PC-3 (cell line): ENCODE measurements at places on chromosomes 12 and 14.

- no peaks in the 10 kb centered on the region for H3K27me3 ChIP-seq
- DNase-seq = no peak
- no peak overlapping the region for H3K4me3 ChIP-seq
- H3K36me3 ChIP-seq = no peaks in the 10 kb centered on the region
- peaks cover 6% of the 10 kb centered on the region; the same call in 1 of the 2 replicates for H3K4me1 ChIP-seq
These were observed 255.8 kb downstream of the CCDC91 start for GRCh38 chr12:28446031-28446430.

DNA sequence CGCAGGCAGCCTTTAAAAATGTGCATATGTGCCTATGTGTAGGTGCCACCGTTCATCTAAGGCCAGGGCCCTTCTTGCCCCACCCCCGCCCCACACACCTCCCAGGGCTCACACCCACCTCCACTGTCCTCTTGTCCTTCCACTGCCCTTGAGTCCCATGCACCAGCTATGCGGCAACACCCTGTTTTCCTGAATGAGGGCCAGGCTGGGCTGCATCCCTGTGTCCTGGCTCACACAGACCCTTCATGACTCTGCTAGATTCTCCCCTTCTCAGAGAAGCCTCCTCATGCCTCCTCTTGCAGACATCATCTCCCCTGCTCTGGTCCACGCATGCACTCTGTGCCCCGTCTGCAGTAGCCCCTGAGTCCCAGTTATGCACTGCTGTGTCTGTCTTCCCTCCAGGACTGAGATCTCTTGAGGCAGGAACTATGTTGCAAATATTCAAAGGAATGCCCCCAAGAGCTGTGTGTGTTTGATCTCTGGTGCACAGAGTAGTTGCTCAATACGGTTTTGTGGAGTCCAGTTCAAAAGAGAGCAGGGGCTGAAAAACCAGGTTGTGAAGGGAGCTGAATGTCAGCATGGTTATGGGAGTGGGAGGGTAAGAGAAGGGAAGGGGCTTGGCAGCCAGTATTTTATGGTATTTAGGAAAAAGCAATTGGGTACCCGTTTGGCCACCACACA, 47.3 kb upstream of the ESRRB start:
- peaks cover 37% of the 10 kb centered on the region for H3K27me3 ChIP-seq
- DNase-seq = no peak
- no peak overlapping the region for H3K4me3 ChIP-seq

DNA sequence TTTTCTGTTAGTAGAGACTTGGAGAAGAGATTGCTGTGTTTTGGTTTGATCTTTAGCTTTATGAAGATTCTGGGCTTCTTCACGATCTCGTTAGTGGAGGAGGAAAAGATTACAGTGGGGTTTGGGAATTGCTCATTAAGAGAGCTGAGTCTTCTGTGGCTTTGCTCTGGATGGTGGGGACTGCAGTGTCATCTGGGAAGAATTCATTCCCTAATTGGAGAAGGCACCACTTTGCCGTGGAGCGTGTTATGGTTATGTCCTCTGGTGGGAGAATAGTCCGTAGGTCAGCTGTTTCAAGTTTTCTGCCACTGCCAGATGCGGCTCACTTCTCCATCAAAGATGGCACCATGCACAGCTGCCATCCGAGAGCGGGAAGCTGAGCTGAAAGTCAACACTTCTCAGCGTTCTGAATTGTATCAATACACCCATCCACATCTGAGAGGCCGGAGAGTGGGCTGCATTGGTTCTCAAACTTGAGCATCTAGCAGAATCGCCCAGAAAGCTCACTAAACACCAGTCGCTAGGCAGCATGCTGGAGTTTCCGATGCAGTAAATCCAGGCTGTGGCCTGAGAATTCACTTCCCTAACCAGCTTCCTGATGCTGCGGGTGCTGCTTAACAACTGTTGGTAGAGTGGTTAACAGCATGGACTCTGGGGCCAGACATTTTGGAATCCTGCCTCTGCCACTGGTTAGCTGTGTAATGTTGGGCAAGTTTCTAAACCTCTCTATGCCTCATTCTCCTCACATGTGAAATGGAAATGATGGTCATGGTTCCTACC, 117.8 kb downstream of the PLXNC1 start:
- H3K36me3 ChIP-seq = no peaks in the 10 kb centered on the region
- DNase-seq = no peak
- no peak overlapping the region for H3K27ac ChIP-seq
- H3K4me3 ChIP-seq = no peak overlapping the region
- H3K27me3 ChIP-seq = no peaks in the 10 kb centered on the region

GRCh38 chr12:104568935-104569334, 112.2 kb downstream of the CHST11 start:
- DNase-seq = no peak
- H3K27me3 ChIP-seq = no peaks in the 10 kb centered on the region
- H3K4me3 ChIP-seq = no peak overlapping the region
- peaks cover 3% of the 10 kb centered on the region; the same call in 1 of the 2 replicates for H3K36me3 ChIP-seq
- H3K27ac ChIP-seq = no peak overlapping the region

- peak overlapping the region; percentile 87 for H3K4me3 ChIP-seq
- peak; percentile 97 for DNase-seq
- peaks cover 15% of the 10 kb centered on the region for H3K4me1 ChIP-seq
- no peaks in the 10 kb centered on the region for H3K36me3 ChIP-seq
- peaks cover 10% of the 10 kb centered on the region; the same call in 1 of the 2 replicates for H3K27me3 ChIP-seq
These were observed 45.2 kb downstream of the NOC4L start for GRCh38 chr12:132189378-132190011.

DNA sequence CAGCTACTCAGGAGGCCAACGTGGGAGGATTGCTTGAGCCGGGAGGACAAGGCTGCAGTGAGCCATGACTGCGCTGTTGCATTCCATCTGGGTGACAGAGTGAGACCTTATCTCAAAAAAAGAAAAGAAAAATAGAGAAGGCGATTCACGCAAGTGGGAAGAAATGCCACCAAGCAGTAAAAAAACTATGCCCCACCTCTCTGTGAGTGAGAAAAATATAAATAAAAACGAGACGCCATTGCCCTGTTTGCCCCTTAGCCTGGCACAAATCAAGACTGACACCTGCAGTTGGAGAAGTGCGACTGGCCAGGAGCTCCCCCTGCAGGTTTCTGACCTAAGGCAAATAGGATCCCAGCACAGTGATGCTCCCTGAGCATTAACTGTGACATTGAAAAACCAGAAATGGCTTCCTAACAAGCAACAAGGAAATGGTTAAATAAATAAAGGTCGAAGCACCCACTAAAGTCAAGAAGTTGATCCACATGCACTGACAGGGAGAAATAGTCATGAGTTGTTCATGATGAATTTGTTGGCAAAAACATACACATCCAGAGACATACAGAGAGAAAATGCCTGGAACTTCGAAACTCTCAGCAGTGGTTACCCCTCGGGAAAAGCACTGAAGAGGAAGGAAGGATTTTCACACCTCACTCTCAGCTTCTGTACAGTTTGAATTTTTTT, 21.1 kb downstream of the GSC start:
- DNase-seq = peak; percentile 42
- peaks cover 7% of the 10 kb centered on the region; the same call in 1 of the 2 replicates for H3K27me3 ChIP-seq
- no peaks in the 10 kb centered on the region for H3K4me1 ChIP-seq

- DNase-seq = peak; percentile 44
- H3K27me3 ChIP-seq = no peaks in the 10 kb centered on the region
- no peaks in the 10 kb centered on the region for H3K36me3 ChIP-seq
These were observed 775 bp downstream of the GABARAPL1 start for GRCh38 chr12:10213168-10214135.

GRCh38 chr14:105213361-105213760, 32.2 kb upstream of the NUDT14 start:
- no peak overlapping the region for H3K27ac ChIP-seq
- no peaks in the 10 kb centered on the region for H3K27me3 ChIP-seq
- H3K4me1 ChIP-seq = no peaks in the 10 kb centered on the region
- DNase-seq = no peak

DNA sequence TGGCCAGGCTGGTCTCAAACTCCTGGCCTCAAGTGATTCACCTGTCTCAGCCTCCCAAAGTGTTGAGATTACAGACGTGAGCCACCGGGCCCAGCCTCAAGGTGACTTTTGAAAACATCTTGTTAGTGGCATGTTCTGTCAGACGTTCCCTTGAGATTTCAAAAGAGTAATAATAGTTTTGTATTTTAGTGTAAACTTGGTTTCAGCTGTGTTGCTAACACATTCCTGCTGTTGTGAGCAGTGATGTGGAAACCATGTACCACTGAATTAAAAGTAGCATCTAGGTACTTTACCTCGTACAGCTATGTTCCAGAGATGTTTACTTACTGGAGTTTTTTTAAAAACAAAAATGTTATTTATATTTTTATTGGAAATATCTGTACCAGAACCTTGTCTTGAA, 111.3 kb downstream of the AEBP2 start:
- no peaks in the 10 kb centered on the region for H3K36me3 ChIP-seq
- no peak overlapping the region for H3K27ac ChIP-seq
- no peak for DNase-seq

DNA sequence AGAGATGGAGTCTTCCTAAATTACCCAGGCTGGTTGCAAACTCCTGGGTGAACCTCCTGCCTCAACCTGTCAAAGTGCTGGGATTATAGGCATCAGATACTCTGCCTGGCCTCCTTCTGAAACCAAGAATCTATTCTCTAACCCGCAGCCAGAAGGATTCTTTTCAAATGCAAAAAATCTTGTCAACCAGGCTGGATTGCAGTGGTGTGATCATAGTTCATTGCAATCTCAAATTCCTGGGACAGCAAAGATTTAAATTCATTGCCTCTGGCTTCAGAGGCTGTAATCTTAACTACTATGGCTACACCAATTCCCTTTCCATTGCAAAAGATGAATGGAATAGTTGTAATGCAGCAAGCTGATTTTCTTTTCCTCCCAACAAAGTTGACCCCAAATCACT, 106.3 kb upstream of the TBX3 start:
- no peaks in the 10 kb centered on the region for H3K36me3 ChIP-seq
- DNase-seq = no peak
- no peaks in the 10 kb centered on the region for H3K4me1 ChIP-seq

GRCh38 chr14:20970983-20971704, 15.9 kb downstream of the RNASE2 start:
- peaks cover 22% of the 10 kb centered on the region; the same call in 1 of the 2 replicates for H3K27me3 ChIP-seq
- no peak overlapping the region for H3K27ac ChIP-seq
- no peaks in the 10 kb centered on the region for H3K36me3 ChIP-seq
- peaks cover 9% of the 10 kb centered on the region for H3K4me1 ChIP-seq
- peak overlapping the region; percentile 77 for H3K4me3 ChIP-seq
- DNase-seq = peak; percentile 89

- no peaks in the 10 kb centered on the region for H3K4me1 ChIP-seq
- no peak overlapping the region for H3K4me3 ChIP-seq
- H3K27me3 ChIP-seq = no peaks in the 10 kb centered on the region
- no peak for DNase-seq
- no peaks in the 10 kb centered on the region for H3K36me3 ChIP-seq
These were observed 706 bp downstream of the CRACR2A start for GRCh38 chr12:3752096-3752709.

DNA sequence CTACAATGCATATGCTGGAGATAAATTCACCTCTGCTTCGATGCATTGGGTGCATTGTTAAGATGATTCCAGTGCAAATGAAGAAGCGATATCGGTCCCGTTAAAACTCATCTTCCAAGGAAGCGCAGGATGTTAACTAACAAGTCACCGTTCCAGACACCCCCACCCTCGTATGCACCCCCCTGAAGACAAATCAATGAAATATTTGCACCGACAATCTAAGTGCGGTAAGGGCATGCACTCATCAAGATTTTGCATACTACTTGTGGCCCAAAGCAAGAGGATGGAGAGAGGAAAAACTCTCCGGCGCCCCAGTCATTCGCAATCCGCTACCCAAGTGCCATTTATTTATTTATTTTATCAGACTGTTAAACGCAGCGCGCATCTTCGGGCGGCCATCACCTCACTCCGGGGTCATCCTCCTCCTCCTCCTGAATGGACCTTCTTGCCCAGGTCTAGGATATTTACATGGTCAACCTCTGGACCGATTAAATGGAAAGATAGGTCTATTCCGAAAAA, 1.2 kb downstream of the NOVA1 start:
- H3K4me1 ChIP-seq = no peaks in the 10 kb centered on the region
- H3K4me3 ChIP-seq = peak overlapping the region; percentile 86
- no peak overlapping the region for H3K27ac ChIP-seq
- H3K27me3 ChIP-seq = peaks cover 43% of the 10 kb centered on the region

DNA sequence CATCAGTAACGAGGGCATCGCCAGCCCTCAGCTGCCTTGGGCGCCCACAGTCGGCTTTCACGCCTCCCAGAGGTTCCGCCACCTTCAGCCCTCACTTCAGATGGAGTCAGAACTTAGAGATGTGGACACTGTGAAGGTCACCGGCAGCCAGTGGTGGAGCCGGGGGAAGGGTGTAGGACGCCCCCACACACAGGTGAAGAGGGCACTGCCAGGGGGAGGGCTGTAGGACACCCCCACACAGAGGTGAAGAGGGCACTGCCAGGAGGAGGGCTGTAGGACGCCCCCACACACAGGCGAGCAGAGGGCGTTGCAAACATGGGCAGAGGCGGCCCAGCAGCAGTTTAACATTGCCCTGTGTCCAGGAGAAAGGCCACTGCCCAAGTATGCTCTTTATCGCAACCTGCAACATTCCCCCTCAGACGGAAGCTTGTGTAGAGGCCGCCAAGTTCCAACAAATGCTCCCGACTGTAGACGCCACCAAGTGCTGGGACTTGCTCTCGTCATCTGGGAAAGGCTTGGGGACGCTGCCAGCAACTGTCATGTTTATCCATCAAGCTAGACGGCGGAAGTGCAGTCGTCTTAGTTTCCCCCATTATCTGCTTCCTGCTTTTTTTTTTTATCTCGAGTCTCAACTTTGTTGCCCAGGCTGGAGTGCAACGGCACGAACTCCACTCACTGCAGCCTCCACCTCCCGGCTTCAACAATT, 4.9 kb upstream of the ANKLE2 start:
- peak overlapping the region; percentile 32; the same call in 1 of the 2 replicates for H3K27ac ChIP-seq
- no peaks in the 10 kb centered on the region for H3K27me3 ChIP-seq
- DNase-seq = peak; percentile 40
- peaks cover 17% of the 10 kb centered on the region for H3K4me1 ChIP-seq
- no peak overlapping the region for H3K4me3 ChIP-seq
- H3K36me3 ChIP-seq = peaks cover 20% of the 10 kb centered on the region; the same call in 1 of the 2 replicates

DNA sequence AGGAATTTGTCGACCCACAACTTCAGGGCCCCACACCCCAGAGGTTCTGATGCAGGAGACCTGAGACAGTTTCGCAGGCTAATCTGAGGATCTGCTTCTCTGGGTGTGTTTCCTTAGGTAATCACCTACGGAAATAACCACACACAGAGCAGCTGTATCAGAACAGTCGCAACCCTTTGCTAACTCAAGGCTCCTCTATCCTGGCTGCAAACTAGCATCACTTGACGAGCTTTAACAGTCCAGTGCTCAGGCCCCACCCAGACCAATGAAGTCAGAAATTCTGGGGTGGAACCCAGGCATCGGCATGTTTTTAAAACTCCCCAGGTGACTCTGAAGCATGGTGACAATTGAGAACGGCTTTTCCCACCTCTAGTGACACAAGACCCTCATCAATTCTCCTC, 20.7 kb downstream of the SLC7A7 start:
- DNase-seq = no peak
- no peaks in the 10 kb centered on the region for H3K36me3 ChIP-seq
- H3K27me3 ChIP-seq = no peaks in the 10 kb centered on the region
- no peak overlapping the region for H3K27ac ChIP-seq
- H3K4me3 ChIP-seq = no peak overlapping the region

DNA sequence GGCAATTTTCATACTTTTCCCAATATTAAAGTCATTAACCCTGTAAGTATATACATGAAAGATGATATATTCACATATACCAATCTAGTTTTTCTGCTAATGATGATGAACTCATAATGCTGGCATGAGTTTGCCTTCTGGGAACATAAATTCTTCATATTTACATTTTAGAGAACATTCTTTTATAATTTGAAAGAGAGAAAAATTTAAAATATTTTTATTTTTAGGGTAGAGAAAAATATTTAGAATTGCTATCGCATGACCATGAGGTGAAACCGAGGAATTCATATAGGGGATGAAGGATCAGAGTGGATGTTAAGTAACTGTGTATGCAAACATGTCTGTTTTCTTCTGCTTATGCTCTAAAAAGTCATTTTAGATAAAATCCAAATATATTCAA, 825.3 kb upstream of the FLRT2 start:
- no peak overlapping the region for H3K4me3 ChIP-seq
- H3K27me3 ChIP-seq = no peaks in the 10 kb centered on the region
- H3K27ac ChIP-seq = no peak overlapping the region
